ENCODE measurements at places on chromosomes 7 and 10.
A peak's percentile ranks its signal among the peaks of the same experiment; 100 is the strongest.

GRCh38 chr7:29095631-29096445 is 50.5 kb downstream of the CPVL start:
- no peak for DNase-seq

DNA sequence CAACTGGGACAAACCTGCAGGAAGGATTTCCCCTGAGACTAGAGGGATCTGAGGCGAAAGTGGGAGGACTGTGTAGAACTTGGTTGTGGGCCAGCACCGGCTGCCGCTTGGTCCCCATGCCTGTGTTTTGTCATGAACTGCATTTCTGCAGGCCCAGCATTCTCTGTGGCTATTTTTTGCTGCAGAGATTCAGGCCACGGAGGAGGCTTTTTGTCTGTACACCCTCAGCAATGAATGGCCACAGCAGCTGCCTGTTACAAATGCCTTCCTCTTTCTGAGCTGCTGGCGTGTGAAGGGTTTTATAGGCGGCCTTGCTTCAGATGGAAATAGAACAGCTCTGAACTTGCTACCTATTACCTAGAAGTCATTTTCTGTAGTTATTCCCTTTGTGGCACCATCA is 164.4 kb downstream of the SH2D4B start:
- peak; percentile 33 for DNase-seq

DNA sequence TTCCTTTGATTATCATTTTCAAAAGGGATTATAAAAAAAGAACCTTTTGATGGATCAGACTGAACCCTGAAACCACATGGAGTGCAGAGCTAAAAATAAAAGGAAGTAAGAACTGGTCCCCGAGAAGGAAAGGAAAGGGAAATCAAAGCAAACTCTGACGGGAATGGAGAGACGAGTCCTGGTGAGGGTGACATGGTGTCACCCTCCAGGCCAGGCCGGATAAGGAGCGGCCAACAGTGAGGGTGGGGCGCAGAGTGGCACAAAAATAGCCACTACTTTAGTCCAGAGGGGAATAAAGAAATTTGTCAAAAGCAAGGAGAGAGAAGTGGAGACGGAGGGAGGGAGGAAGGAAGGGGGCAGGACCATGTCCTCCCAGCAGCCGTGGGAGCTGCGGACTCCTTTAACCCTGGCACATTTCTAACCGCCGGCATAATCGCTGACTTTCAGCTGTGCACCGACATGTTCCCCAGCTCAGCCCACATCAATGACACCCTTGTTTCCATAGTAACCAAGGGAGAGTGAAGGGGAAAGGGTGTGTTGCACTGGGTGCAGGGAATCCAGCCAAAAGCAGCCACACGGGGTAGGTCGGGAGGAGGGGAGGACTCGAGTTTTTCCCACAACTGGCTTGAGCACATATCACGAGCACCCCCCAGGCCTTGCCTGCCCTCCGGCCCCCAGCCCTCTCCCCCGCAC is 29.7 kb downstream of the TRIM8 start:
- peak; percentile 66 for DNase-seq

- DNase-seq, result no peak
Observed at GRCh38 chr7:26955516-26955915, 91.1 kb upstream of the SKAP2 start.

- DNase-seq, result no peak
Observed at GRCh38 chr7:17854261-17855047, 85.8 kb downstream of the SNX13 start.

DNA sequence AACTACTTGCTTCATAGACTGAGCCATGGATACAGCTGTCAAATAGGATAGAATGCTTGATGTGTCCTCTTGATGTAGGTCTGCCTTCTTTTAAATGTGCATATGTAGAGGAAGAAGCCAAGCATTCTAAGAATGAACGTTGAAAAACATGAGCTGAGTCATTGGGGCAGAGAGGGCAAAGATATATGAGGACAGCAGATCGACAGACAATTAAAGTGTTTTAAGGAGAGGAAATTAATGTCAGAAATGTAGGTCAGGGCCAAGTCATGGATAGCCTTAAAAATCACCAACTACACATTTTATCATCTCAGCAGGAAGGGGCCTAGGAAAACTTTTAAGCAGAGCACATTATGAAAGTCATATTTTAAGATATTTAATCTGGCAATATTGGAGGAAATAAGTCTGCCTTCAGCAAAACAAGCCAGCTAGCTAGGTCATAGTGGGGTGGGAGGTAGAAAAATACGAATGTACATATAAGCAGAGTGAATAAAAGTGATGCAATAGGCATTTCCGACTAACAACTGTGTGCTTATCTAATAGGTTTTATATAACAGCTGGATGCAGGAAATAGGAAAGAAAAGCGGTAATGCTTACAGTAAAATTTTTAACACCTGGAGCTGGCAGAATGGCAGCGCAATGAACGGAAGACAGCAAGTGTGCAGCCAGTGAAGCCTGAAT is 638.3 kb upstream of the TPK1 start:
- no peak for DNase-seq

DNA sequence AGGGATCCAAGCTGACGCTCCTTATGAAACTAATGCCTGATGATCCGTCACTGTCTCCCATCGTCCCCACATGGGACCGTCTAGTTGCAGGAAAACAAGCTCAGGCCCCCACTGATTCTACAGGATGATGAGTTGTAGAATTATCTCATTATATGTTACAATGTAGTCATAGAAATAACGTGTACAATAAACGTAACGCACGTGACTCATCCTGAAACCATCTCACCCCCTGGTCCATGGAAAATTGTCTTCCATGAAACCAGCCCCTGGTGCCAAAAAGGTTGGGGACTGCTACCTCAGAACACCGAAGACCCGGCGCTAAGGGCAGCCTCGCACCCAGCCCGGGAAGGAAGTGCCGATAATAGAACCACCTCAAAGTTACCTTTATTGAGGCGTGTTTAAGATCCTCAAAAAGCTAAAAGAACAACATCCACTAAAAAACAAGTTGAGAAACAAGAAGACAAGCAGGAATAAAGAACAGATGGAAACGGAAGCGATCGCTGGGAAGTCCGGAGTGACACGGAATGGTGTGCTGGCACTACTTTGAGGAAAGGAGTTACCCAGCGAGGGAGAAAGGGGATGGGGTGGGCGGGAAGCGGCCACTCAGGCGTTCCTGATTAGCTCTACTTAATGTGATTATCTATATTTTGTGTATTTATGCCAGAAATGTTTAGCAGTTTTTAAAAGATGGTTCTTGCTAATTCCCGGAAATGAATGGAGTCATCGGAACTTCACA is 50.1 kb upstream of the PRKAR1B start:
- no peak for DNase-seq

GRCh38 chr7:110522761-110523200 is 568.1 kb upstream of the LRRN3 start:
- DNase-seq, result no peak

- DNase-seq, result no peak
Observed at GRCh38 chr7:116232920-116233319, 22.6 kb downstream of the TES start.

DNA sequence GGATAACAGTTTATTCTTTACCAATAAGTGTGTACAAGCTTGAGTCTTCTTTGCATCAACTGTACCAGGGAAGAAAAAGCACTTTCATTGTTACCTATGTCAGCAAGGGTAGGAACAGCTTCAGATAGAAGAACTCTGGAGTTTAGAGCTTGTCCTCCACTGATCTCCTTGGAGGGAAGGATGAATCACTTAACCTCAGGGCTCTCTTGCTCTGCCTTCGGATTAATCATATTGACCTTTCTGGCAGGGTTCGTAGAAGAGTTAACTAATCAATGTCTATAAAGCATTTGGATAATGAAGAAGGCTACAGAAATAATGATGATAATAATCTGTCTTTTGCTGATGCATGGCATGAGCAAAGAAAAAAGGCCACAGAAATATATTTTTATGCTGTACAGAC is 339.5 kb upstream of the TPK1 start:
- no peak for DNase-seq

DNA sequence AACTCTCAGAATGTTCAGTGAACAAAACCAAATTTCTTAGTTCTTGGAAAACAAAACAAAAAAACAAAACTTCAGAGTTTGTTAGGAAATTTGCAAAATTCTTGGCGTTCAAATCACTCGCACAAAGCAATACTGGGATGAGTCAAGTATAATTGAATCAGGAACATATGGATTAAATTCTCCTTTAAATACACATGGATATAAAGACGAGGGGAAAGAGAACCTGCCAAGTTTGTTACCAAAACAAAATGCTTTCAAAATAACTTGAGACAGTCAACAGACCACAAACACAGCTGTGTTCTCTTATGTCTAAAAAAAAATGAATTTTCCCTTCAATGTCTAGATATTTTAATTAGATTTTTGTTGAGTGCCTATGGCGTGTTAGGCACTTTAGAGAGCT is 93.5 kb upstream of the MPP7 start:
- DNase-seq, result no peak

Data from midbrain (tissue), 1 donor.